Type B pancreatic cell (in vitro differentiated cells): ENCODE measurements at places on chromosomes 3 and 15. TPM values are rescaled to one million over a fixed set of nuclear protein-coding genes. Genes with fewer than 3 reads are reported as not detected.

GRAMD2A gene
- total RNA-seq: 6.0 and 15.5 TPM in 2 replicates

CDV3 gene
- 153 and 162 TPM in 2 replicates for total RNA-seq

ADAMTS17 gene
- total RNA-seq: 18.3 and 23.1 TPM in 2 replicates

SST gene
- total RNA-seq: 553 and 667 TPM in 2 replicates

COL6A5 gene
- 0.10 and 0.14 TPM in 2 replicates for total RNA-seq

FGF7 gene
- 3.0 and 7.8 TPM in 2 replicates for total RNA-seq

ACSBG1 gene
- 0.71 TPM in 1 of 2 replicates, not detected in the other for total RNA-seq

FEZF2 gene
- total RNA-seq: 0.24 TPM in 1 of 2 replicates, not detected in the other

GRCh38 chr3:178260887-178261565, 275.2 kb upstream of the KCNMB2 start:
- DNase-seq: no peak

DNA sequence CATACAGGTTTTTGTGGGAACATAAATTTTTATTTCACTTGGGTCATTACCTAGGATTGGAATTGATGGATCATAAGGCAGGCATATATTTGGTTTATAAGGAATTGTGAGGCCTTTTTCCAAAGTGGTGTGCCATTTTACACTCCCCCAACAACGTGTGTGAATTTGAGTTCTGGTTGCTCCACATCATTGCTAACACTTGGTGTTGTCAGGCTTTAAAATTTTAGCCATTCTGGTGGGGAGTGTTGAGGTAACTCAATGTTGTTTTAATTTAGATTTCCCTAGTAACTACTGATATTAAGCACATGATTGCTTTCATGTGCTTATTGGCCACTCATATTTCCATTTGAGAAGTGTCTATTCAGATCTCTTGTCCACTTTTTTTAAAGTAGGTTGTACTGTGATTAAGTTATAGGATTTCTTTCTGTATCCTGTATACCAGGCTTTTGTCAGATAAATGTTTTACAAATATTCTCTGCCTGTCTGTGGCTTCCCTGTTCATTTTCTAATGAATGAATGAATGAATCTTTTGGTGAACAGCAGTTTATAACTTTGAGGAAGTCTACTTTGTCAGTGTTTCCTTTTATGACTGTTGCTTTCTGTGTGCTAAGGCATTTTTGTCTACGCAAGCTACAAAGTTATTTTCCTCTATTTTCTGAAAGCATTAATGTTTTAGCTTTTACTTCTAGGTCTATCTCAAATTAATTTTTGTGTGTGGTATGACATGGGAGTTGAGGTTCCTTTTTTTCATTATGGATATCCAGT, 17.9 kb upstream of the NR2C2 start:
- DNase-seq: no peak

DNA sequence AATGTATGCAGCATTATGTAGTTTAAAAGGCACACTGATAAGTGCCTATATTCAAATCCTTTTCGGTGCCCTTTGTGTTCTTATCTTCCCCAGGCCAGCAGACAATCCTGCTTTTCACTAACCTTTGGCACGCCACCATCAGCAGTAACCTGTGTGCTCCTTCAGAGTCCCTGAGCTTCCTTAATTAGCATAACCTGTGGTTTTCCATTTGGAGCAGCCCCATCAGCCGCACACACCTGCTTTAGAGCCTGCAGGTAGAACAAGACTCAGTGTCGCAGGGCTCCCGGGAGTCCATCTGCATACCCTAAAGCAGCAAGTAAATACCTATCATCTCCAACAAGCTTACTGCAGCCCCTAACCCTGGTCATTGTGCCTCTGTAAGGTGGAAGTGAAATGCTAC, 755.1 kb downstream of the ROBO2 start:
- DNase-seq: no peak

DNA sequence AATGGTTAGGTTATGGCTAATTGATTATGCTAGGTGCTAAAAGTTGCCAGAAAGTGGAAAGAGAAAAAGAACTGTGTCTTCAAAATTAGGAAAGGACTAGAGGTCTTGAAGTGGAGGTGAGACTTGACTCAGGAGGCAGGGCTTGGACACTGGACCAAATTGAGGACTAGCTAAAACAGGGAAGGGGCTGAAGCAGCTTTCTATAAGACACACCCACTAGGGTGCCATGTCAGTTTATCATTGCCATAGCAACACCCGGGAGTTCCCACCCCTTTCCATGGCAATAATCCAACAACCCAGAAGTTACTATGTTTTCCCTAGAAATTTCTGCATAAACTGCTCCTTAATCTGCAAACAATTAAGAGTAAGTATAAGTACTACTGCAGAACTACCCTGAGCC, 42.9 kb upstream of the MITF start:
- DNase-seq: no peak

DNA sequence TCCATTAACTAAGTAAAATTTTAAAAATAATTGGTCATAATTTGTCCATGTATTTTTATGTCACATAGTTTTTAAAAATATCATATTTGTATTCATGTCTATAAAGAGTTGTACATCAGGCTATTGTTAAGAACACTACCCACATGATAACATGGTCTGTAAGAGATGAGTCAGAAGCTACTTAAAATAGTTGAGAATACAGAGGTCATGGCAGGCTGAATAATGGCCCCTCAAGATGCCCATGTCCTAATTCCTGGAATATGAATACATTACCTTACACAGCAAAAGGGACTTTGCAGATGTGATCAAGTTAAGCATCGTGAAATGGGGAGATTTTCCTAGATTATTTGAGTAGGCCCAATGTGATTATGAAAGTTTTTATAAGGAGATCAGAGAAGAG, 782.9 kb upstream of the GOLIM4 start:
- no peak for DNase-seq

DNA sequence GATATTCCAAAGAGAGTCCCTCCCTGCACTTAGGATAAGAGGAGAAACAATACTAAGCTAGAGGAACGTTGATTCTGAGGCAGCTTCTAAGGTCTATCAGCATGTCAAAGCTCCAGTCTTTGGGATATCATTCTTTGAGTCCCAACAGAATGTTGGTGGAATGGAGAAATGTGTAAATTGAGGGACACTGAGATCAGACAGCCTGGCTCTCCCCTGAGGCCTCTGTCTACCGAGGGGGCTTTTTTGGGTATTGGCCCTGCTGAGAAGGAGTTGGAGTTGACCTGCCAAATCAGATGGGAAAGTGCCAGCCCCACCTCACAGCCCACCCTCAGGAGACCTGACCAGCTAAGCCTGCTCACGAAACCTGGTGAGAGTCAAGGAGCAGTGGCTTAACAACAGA, 27.6 kb upstream of the LRTM1 start:
- DNase-seq: no peak

DNA sequence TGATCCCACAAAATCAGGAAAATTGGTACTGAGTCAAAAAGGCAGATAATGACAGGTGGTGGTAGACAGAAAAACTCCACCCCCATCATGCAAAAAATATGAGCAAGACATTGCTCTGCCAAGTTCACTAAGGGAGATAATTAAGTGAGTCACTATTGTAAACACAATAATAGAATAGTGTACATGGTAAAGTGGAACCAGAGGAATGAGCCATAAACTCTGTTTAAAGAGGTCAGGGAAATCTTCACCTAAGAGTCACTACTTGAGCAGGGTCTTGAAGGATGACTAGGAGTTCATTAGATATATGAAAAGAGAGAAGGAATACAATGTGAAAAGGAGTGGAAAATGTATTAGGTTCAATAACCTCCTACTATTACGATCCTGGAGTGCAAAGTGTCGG, 213.4 kb upstream of the PEX5L start:
- no peak for DNase-seq

GRCh38 chr15:88015228-88015860, 241.2 kb downstream of the NTRK3 start:
- DNase-seq: no peak

- DNase-seq: no peak
Observed at GRCh38 chr3:66456711-66457173, 44.1 kb downstream of the LRIG1 start.

- no peak for DNase-seq
Observed at GRCh38 chr3:143445118-143445517, 325.5 kb downstream of the CHST2 start.

DNA sequence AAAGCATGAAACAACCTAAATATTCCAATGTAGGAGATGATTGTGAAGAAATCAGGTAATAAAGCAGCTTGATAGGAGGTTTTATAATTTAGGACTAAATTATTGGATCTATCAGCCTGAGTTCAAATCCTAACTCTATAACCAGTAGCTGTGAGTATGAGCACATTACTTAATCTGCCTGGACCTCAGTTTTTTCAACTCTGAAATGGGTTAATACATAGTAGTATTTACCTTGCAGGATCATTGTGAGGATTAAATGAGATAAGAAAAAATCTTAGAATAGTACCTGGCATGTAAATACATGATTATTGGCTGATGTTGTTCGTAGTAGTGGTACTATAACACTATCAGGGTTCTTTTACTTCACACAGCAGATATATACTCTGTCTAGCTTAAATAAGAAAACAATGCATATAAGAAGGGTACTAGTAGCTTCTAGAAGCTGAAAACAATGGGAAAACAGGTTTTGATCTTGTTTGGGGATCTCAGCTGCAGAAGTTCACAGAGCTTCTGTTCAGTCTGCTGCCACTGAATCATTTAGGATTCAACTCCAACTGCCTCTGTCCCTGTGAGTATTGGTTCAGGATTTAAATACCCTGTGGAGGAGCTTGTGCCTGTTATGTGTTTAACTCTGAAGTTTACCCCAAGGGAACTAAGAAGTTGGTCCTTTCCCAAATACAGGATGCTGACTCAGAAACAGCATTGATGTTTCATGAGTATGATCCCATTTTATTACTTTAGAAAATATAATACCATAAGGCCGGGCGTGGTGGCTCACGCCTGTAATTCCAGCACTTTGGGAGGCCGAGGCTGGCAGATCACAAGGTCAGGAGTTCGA, 34.2 kb downstream of the KAT2B start:
- no peak for DNase-seq

DNA sequence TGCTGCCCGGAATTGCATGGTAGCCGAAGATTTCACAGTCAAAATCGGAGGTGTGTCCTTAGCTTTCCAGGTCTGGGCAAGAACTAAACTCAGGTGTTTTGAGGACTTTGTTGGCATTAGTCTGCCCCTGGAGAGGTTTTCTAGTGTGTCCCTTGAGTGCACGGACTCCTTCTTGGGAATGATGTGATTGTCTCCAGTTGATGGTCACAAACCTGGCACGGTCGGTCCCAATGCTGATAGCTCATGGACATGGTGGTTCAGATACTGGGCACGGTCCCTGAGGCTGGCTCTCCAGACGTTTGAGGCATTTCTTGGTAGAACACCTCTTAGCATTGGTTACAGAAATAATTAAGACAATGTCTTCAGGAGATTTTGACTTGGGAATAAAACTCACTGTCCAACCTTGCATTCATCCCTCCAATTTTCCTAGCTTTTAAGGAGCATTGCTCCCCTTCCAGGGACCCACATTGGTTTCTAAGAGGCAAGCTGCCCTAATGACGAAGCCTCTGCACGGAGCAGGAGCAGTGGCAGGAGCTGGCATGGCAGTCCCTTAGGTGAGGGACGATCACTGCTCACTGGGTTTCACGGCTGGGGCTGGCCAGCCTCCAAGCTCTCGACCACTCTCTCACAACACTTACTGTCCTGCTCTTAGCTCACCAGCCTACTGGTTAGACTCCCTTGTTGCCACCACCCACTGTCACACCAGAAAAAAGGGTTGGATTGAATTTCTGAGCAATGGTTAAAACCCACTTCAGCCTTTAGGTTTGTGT, 68.1 kb downstream of the PGPEP1L start:
- DNase-seq: no peak

- DNase-seq: no peak
Observed at GRCh38 chr3:132236701-132237651, 80.2 kb upstream of the ACP3 start.

DNA sequence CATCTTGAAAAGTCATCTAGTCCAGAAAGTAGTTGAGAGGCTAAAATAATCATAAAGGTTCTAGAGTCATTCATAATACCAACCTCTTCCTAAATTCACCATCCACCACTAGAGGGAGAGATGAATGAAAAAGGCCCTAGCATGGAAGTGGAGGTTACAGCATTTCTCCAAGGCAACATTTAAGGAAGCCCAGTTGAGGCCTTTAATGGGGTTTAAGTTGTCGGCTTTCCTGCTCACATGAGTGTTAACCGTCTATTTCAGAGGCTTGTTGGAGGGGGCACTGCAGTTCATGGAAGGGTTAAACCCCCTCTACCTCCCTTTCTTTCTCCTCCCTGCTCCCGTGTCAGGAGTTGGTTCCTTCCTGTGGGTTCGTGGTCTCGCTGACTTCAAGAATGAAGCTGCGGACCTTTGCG, 3.8 kb upstream of the SLCO3A1 start:
- DNase-seq: no peak

GRCh38 chr15:101827257-101827656, 15.3 kb downstream of the OR4F15 start:
- DNase-seq: no peak
